ENCODE measurements at places on chromosomes 7 and 10. TPM values are rescaled to one million over a fixed set of nuclear protein-coding genes. Genes with fewer than 3 reads are reported as not detected.

Gene HOXA1
- total RNA-seq, result 1.0 TPM

DNA sequence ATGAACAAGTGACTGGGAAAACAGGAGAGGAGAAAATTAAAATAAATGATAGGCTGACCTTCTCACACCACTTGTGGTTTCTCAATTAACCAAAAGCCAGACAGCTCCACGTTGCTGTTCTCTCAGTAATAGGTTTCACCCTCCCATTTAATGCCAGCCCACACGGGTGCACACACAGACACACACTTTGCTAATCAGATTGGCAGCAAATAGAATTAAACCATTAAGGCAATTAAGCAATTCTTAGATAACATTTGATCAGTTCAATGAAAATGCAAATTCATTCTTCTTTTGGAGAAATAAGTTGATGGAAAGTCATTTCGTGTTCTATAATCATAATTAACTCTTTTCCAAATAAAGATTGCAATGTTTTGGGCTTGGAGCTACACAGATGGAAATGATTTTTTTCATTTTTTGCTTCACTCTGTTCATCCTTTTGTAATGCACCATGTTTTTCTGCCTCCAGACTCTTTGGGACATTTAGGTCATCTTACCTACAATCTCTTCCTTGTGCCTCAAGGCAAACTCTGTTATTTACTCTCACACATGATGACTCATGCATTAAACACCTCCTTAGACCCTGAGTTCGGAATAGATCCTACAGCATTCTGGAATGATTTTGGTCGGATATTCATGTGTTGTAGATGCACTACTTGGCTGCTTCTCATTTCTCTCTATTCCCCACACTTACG lies 700.7 kb downstream of the AUTS2 start:
- H3K4me1 ChIP-seq, result peaks cover 11% of the 10 kb centered on the region
- no peak overlapping the region for H3K27ac ChIP-seq
- no peaks in the 10 kb centered on the region for H3K36me3 ChIP-seq
- H3K4me3 ChIP-seq, result no peak overlapping the region
- peaks cover 9% of the 10 kb centered on the region for H3K27me3 ChIP-seq

DNA sequence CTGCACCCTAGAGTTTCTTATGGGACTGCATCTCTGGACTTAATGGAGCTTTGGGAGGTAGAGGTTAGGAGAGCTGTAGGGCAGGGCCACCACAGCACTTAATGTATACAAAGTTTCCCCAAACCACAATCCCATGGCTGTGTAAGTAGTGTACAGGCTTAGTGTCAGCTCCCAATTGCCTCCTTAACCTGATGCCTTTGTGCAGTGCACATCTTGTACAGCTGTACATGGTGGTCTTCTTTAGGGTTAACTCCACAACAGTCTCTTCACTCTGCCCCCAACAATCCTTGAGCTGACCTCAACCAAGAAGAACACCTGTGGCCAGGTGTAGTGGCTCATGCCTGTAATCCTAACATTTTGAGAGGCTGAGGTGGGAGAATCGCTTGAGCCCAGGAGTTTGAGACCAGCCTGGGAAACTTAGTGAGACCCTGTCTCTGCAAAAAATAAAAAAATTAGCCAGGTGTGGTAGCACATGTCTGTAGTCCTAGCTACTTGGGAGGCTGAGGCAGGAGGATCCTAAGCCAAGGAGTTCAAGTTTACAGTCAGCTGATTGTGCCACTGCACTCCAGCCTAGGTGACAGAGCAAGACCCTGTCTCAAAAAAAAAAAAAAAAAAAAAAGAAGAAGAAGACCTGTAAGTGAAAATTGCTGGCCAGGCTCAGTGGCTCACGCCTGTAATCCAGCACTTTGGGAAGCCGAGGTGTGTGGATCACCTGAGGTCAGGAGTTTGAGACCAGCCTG lies 6.8 kb downstream of the PLAU start:
- peaks cover 15% of the 10 kb centered on the region for H3K36me3 ChIP-seq
- DNase-seq, result no peak
- H3K4me1 ChIP-seq, result peaks cover 23% of the 10 kb centered on the region
- no peak overlapping the region for H3K4me3 ChIP-seq
- H3K27ac ChIP-seq, result no peak overlapping the region

Gene FKBP9
- total RNA-seq, result 0.37 TPM

Gene AGAP4
- 30.1 TPM for total RNA-seq

DNA sequence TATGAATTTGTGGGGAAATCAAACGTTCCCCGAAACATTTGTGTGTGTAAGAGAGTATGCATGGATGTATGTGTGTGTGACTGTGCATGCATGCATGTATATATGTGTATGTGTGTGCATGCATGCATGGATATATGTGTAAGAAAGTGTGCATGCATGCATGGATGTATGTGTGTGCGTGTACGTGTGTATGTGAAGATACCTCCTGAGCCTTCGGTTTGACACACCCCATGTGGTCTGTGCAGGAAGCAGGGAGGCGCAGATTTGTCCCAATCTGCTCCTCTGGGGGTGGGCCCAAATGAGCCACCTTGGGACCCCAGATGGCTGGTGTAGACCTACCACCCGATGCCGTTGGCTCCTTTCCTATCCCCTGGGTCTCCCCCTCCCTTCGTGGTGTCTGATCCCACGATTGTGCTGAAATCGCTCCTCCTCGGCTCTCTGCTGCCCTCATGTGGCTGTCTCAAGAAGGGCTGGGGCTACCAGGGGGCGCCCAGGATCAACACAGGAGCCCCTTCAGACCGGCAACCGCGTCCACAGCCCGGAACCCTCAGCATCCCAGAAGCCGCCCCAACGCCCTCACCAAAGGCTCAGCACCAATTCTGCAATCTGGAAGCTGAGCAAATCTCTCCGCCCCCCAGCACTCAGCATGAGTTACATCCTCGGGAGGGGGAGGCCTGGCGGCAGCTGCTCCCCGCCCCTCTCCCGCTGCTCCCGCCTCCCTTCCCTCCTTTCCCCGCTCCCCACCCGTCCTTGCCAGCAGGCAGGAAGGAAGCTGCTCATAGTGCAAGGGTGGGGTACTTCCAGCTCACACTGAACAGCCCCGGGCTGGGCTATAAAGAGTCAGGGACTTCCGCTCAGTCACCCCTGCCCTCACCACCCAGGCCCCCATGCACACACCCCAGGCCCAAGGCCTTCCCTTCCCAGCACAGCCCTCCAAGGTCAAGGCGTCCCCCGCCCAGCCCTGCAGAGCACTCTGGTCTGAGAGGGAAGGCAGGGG lies 2.3 kb upstream of the NOS3 start:
- H3K27ac ChIP-seq, result no peak overlapping the region
- peak overlapping the region; percentile 66 for H3K4me3 ChIP-seq
- H3K36me3 ChIP-seq, result peaks cover 1% of the 10 kb centered on the region
- H3K27me3 ChIP-seq, result peaks cover 36% of the 10 kb centered on the region
- peaks cover 14% of the 10 kb centered on the region for H3K4me1 ChIP-seq

- DNase-seq, result peak; percentile 77
- H3K4me1 ChIP-seq, result peaks cover 21% of the 10 kb centered on the region
These were observed 509 bp downstream of the AHR start for GRCh38 chr7:17298840-17299482.

Gene DKK1
- total RNA-seq, result not detected

- H3K4me1 ChIP-seq, result no peaks in the 10 kb centered on the region
- no peak overlapping the region for H3K27ac ChIP-seq
- no peaks in the 10 kb centered on the region for H3K27me3 ChIP-seq
These were observed 84.4 kb downstream of the SLC13A1 start for GRCh38 chr7:123115331-123115730.

Gene SLC35G1
- total RNA-seq, result 3.4 TPM

DNA sequence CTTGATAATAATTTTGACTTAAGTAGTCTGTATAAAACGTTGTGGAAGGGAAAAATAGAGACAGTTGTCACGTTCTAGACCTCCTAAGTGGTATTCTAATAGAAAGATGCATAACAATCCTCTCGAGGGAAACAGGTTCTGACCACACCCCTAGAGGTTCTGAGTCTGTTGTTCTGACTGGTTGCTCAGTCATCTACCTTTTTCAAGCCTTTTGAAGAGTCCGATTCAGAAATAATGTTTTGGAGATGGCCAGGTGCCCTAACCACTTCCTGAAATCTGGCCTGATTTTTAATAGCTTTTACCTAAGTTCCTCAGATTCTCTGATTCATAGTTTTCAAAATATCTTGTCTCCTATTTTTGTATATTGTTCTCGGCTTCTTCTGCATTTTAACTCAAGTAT lies 175.6 kb downstream of the HDAC9 start:
- no peak overlapping the region for H3K27ac ChIP-seq
- peaks cover 2% of the 10 kb centered on the region for H3K27me3 ChIP-seq
- peaks cover 1% of the 10 kb centered on the region for H3K4me1 ChIP-seq
- DNase-seq, result no peak
- H3K4me3 ChIP-seq, result no peak overlapping the region

Gene SEC31B
- 156 TPM for total RNA-seq

Gene SEPTIN7
- total RNA-seq, result 264 TPM

Gene CHST3
- not detected for total RNA-seq

GRCh38 chr10:43734716-43735115 lies 86.0 kb upstream of the ZNF32 start:
- H3K27ac ChIP-seq, result no peak overlapping the region
- H3K27me3 ChIP-seq, result peaks cover 8% of the 10 kb centered on the region
- peaks cover 6% of the 10 kb centered on the region for H3K4me1 ChIP-seq
- no peak for DNase-seq
- H3K36me3 ChIP-seq, result no peaks in the 10 kb centered on the region
